ENCODE measurements at places on chromosomes 4 and X.

GRCh38 chr4:149344436-149344835 is 471.2 kb downstream of the IQCM start:
- DNase-seq: no peak

GRCh38 chr4:37463033-37463856 is 218.7 kb downstream of the NWD2 start:
- DNase-seq: no peak

- no peak for DNase-seq
Measured at GRCh38 chr4:98801259-98801725, 127.6 kb downstream of the EIF4E start.

DNA sequence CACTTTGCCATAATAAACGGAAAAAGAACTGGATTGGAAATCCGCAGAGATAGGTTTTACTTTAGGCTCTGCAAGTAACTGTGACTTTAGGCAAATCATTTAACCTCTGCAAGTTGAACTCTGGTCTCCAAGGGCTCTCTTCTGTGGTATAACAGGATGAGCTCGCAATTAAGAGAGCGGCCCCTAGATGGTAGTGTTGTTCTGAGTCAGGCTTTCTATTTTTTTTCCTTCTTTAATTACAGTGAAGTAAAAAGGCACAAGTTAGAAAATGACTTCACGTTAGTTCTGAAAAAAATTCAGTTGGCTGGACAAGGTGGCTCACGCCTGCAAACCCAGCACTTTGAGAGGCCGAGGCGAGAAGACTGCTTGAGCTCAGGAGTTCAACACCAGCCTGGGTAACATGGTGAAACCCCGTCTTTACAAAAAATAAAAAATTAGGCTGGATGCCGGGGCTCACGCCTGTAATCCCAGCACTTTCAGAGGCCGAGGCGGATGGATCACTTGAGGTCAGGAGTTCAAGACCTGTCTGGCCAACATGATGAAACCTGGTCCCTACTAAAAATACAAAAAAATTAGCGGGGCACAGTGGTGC is 18.0 kb downstream of the RPS3A start:
- DNase-seq: peak; percentile 57

- no peak for DNase-seq
Measured at GRCh38 chr4:57460967-57461366, 350.8 kb upstream of the IGFBP7 start.

- DNase-seq: peak; percentile 15
Measured at GRCh38 chr4:7034262-7035081, 8.7 kb upstream of the TADA2B start.

- no peak for DNase-seq
Measured at GRCh38 chr4:140372751-140373327, 607 bp upstream of the SCOC start.

DNA sequence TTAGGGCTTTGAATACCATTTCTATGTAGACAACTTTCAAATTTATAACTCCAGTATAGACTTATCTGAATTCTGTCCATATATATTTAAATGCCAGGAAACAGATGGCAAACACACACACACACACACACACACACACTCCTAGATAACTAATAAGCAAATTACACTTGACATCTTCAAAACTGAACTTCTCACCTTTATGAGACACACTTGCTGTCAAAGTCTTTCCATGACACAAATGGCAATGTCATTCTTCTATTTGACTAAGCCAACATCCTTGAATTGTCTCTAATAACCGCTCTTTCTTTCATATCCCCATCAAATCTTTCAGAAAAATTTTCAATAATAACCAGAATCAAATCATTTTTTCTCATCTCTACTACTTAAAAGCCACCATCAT is 402.4 kb downstream of the PCDH18 start:
- no peak for DNase-seq

DNA sequence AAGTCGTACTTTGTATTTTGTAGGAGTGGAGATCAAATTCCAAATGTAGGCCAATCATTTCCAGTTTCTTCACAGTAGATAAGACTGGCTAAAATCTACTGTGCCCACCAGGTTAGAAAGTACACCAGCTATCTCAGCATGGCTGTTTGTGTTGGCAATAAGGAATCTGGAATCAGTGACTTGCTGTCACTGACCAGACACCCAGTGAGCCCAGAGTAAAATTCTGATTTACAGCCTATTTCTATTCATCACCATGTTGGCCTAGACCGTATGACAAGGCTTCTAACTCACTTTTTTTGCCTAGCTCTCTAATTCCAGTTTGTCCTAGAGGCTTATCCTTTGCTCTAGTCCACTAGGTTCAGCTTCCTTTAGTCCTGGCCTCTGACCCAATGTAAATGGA is 25.4 kb downstream of the SMIM43 start:
- DNase-seq: no peak

- no peak for DNase-seq
Measured at GRCh38 chr4:129152350-129152749, 56.4 kb downstream of the C4orf33 start.

GRCh38 chr4:93743022-93743421 is 85.5 kb upstream of the ATOH1 start:
- no peak for DNase-seq

DNA sequence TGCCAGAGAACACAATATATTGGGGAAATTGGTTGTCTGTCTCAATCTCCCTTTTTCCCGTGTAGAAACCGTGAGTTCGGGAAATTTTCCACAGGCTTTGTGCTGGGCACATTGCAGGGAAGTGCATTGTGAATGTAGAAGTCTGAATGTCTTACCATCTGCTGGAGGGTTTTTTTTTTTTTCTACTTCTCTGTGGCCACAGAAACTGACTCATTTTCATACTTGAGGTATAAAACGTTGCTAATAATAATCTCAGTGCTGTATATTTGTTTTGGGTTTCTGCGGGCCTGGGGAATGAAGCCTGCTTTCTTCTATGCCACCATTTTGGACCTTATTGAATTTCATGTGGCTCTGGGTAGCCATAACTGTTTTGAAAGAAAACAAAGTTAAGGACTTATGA is 1001.2 kb downstream of the STIM2 start:
- no peak for DNase-seq

GRCh38 chr4:147765121-147765529 is 33.2 kb downstream of the ARHGAP10 start:
- DNase-seq: no peak

DNA sequence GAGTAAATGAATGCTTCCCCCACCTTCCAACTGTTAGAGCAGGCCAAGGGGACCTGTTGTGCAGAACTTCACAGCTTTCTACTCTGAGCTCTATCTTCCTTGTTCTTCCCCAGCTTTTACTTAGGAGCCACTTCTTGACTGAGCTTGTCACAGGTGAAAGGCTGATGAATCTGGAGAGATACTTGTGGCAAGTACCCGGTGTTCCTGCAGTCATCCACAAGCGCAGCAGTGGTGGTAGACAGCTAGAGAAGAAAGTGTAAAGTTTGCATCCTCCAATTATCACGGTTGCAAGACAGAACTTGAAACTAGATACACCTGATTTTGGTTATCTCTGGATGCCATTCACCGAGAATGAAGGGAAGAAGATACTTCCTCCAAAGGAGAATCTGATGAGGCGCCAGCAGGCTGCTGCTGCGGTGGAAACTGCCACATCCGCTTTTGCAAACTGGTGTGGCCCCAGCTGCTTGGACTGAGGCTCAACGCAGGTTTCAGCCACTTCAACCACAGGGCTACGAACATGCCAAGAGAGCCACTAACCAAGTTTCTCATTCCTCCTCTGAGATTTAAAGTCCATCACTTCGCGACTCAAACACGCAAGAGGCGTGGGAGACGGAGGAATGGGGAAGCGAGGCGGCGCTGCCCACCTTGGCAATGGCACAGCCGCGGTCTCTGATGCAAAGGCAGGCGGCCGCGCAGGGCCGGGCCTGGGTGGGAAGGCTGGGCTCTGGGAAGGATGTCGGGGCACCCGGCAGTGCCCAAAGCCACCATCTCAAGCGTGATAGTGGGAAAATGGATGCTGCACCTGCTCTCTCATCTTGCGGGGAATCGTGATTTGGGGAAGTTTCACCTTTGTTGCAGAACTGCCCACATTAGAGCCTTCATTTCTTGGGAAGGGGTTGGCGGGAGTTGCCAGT is 1.3 kb upstream of the FHIP1A start:
- no peak for DNase-seq

DNA sequence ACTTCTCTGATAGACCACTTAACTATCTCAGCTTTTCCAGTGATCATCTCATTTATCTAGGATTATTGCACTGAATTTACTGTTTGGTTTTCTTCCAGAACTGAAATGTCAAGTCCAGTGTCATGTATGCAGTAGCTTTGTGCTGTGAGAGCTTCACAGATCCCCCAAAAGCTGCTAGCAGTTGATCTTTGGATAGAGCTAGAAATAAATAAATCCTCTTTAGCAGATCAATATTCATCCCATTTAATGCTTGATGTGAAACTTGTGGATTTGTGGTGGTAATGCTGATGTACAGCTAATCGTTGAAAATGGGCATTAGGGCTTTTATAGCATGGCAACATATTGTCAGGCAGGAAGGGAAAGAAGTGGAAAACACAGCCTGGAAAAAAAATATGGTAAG is 509.6 kb upstream of the FAM241A start:
- no peak for DNase-seq

GRCh38 chr4:37976507-37976906 is 16.3 kb downstream of the PTTG2 start:
- no peak for DNase-seq

DNA sequence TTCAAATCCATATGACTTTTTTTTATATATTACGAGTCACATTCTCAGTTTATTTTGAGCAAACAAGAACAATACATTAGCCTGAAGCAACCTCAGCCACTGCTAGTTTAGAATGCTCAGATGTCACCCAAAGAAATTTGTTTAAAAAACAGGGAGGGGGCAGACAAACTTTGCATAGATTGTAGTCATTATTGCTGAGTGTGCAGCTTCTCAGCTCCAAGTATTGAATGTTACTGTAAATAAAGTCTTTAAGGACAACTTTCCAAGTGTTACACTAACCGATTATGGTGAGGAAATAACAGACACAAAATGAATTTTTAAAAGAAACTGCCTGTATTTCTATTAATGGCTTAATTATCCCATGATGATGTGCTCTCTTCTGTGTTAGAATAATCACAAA is 519.5 kb upstream of the GALNT7 start:
- DNase-seq: no peak

DNA sequence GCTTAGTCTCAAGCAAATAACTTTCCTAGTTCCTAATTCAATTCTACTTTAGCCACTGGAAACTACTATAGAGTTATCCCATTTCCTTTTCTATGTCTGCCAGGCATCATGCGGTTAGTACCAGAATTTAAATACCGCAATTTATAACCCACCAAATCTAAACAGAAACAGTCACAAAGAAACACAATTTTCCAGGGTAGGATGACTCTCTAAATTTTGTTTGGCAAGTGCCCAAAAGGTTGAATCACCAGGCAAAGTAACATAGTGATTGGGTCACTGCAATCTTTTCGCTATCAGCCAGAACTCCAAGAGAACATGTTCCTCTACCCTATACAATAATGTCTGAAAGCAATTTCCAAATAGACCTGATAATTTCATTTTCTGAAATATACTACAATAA is 240.2 kb upstream of the GRIA3 start:
- no peak for DNase-seq

GRCh38 chrX:43973249-43974099 is at the start of gene NDP:
NDP (minus strand) TSS chrX:43973390; CDS start chrX:43958645, 14,745 bp downstream.
- DNase-seq: no peak

- DNase-seq: peak; percentile 46
Measured at GRCh38 chrX:153649178-153649914, 2.3 kb downstream of the DUSP9 start.

GRCh38 chr4:2746891-2747695 is 9.0 kb downstream of the TNIP2 start:
- no peak for DNase-seq

DNA sequence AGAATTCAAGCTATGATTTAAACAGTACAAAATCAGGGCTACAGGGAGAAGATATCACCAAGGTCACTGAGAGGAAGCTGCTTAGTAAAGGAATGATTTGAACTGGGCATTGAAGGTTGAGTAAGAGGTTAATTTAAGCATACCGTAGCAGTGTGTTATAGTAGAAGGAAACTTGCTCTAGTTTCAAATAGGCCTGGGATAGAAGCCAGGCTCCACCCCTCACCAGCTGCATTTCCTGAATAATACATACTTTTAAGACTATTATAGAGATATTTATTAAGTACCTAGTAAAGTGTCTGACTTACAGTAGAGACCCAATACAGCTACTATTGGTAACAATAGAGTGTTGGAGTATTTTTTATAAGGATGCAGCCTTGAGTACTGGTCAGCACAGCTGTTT is 118.0 kb upstream of the GLRA2 start:
- no peak for DNase-seq

- DNase-seq: no peak
Measured at GRCh38 chr4:17722356-17722700, 59.1 kb downstream of the FAM184B start.

- DNase-seq: no peak
Measured at GRCh38 chr4:166839615-166840251, 394.6 kb downstream of the SPOCK3 start.

GRCh38 chr4:41358647-41359421 is 102.1 kb downstream of the UCHL1 start:
- peak; percentile 82 for DNase-seq

DNA sequence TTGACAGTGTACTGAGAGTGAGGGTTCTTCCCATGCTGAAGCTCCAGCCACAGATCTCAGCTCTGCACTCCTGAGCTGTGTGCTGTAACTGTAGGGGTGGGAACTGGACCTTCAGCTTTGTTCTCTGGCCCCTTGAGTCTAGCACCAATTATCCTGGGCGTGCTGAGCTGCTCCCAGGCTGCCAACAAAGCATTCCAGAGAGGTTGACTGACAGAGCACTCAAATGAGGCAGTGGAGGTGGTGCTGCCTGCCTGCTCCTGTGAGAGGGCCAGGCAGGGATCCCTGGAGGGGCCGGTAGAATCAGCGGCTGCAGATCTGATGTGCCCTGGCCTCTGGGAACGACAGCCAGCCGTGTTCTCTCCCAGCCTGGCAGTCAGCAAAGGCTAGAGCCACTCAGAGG is 375.7 kb upstream of the AADAT start:
- DNase-seq: no peak

GRCh38 chrX:21865436-21865835 is 9.6 kb downstream of the YY2 start:
- DNase-seq: no peak

- DNase-seq: peak; percentile 32
Measured at GRCh38 chr4:55675196-55675793, 39.2 kb upstream of the NMU start.

GRCh38 chr4:8858701-8859210 is 12.9 kb downstream of the HMX1 start:
- DNase-seq: no peak

DNA sequence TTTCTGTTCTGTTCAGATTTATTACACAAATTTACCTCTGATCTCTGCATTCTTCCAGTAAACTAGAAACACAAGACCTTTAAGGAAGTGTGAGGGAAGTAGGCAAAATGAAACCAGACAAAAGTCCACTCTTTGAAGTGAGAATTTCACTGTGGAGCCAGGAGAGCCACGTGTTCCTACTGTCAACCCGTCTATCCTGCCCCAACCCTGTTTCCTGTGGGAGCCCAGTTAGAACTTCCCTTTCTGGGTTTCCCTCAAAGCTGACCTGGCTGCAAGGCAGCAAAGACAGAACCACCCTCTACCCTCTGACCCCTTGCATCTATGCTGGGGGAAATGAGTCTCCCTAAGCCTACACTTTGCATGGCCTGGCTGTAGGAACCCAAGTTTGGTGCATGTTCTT is 40.0 kb downstream of the TMEM144 start:
- no peak for DNase-seq

GRCh38 chrX:110965409-110966090 is 130.4 kb upstream of the PAK3 start:
- no peak for DNase-seq

GRCh38 chr4:107877361-107877760 is 52.6 kb downstream of the SGMS2 start:
- DNase-seq: no peak

- no peak for DNase-seq
Measured at GRCh38 chr4:123819362-123820035, 422.9 kb downstream of the SPRY1 start.

Data from DMS153 (cell line).